ENCODE measurements at places on chromosomes 6 and 20.

- DNase-seq, result no peak
Observed at GRCh38 chr6:113185299-113185698, 671.8 kb upstream of the MARCKS start.

DNA sequence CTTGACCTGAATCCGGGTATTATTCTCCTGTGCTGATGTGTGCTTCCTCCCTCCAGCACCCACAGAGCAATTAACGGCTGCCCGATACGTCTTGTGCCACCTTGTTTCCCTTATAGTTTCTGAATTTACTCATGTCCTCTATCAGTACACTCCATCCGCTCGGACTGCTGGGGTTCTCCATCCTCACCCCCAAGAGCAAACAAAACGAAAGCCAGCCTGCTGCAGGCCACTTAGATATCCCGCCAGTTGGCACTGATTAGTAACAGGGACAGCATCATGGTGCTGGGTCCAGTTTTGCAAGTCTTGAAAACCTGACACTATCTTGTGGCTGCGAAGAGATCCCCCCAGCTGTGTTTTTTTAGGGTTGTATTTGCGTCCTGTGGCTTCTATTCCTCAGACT lies 71.8 kb downstream of the SSR1 start:
- DNase-seq, result no peak

GRCh38 chr6:81694855-81695254 lies 57.6 kb downstream of the TENT5A start:
- DNase-seq, result no peak

- no peak for DNase-seq
Observed at GRCh38 chr6:161417717-161418462, 144.0 kb upstream of the AGPAT4 start.

DNA sequence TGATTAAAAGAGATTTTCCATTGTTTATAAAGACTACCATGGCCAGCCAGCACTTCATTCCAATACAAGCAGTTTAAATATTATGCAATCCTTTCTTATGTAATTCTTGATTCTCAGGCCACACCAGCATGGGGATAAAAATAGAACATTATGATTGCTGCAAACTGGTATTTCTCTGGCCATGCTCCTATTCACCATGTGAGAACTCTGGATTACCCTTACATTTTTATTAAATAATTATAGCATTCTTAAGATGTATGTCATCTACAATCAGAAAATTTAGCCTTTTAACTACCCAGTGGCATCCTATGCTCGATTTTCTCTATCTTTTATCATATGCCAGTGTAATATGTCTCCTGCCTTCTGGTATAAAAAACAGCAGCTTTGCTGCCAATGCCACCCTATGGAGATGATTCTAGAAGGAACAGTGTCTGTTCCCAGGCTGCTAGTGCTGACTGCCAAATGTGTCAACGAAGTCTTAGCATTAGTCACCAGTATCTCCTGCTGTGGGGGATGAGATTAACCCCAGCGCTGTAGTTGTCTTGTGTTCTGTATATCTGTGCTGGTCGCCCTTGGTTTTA lies 501.4 kb downstream of the BCKDHB start:
- no peak for DNase-seq

GRCh38 chr6:156957931-156958547 lies 180.9 kb downstream of the ARID1B start:
- no peak for DNase-seq

DNA sequence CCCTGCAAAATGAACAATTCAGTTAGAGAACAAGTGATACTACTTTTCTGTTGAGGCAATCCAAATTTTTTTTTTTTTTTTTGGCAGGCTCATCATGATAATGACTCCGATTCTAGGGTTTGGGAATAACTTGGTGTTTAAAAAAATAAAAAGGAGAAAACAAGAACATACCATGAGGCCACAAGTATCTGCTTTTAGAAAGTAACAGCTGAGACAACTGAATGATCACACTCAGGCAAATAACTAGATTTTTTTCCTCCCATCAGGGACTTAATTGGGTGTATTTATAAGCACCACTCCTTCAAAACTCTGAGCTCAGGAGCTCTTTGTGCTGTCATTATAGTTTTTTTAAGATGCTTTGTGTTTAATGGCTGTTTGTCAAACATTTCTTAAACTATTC lies 29.6 kb downstream of the PAK5 start:
- DNase-seq, result no peak

DNA sequence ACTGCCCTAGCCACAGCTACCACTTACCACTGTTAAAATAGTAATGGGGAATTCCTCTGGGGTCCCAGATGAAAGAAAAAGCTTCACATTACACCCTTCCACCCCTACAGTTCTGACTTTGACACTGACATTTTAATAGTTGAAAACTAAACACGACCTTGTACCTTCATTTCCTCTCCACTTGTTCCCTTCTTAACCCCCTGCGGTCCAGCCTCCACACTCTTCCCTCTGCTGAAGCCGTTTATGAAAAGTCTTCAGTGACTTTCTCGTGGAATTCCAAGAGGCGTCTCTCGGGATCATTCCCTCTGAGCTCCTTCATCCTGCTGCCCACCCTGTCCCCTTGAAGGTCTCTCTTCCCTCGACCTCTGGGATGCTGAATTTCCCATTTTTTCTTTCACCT lies 36.6 kb upstream of the TIAM2 start:
- DNase-seq, result no peak

DNA sequence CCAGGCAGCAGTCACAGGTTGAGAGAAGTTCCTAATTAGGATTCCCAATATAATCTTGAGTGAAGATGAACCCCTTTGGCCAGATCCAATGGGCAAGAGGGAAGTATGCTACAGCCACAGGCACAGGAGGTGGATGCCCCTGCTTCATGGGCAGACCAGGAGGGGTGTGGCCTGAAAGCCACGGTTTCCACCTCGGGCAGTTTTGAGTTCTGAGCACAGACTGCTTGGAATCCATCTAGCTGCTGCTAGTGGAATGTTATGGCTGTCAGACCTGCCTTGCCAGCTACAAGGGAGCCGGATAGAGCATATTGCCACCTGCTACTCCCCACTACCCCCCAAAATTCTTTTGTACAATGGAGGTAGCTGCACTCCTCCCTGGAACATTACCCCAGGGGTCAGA lies 672.9 kb downstream of the HACE1 start:
- DNase-seq, result no peak

DNA sequence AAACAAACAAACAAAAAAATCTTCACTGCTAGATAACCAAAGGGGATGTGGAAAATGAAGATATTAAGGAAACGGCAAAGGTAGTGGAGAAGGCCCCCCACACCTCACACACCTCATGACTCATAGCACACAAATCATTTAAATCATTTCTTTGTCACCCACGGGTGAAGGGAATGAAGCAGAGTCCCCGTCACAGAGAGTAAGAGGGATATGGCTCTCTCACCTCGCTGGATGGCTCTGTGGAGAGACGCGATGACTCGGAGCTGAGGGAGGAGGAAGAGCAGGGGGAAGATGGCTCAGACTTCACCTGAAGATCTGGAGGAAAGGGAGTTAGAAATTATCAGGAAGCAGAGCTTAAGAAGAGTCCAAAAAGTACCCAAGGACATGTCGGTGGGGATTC lies 1.2 kb downstream of the ATF6B start:
- no peak for DNase-seq

GRCh38 chr6:55176958-55177357 lies 2.6 kb downstream of the HCRTR2 start:
- no peak for DNase-seq

DNA sequence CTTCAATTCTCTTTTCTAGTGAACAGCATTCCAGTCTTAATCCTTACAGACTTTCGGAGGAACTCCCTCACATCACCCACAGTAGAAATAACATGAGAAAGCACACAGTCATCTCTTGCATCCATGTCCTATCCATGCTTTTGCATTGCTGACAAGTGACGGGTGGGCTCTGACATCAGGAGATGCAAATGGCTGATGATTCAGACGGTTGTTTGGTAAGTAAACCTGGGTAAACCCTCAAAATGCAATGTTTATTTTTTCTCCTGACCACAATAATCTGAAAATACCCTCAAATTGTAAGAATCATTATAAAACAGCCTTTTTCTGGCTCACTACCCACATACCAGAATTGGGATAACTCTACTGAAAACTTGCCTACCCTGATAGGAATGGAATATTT lies 792.0 kb downstream of the MAFB start:
- DNase-seq, result no peak

DNA sequence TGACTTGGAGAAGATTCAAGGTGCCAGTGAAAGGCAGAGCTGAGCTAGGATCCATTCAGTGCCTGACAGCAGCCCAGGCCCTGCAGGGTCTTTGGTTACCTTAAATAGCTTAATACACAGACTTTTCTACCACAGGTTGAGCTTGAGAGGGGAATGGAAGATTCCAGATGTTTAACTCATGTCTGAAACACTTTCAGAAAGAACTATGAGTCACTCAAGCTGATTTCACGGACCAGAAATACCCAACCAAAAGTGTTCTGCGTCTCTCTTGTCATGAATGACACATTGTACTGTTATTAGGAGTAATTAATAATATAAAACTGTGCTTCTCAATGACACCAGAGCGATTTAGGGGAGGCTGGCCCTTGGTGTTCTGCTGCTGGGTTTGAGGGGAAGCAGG lies 6.4 kb upstream of the PMEPA1 start:
- no peak for DNase-seq

DNA sequence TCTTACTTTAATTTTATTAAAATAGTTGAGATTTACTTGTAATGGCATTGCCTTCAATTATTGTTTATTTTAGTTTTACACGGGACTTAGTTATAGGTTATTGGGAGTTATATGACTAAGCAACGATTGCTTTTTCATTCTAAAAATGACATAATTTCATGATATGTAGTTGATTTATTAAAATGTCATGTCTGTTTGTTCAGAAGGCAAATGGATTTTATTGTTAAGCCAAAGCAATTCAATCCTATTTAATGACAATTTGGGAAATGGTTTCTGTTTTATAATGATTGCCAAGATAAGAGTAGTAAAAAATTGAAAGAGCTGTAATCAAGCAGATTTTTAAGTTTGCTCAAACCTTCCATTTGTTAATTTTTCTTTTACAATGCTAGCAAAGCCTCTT lies 74.7 kb downstream of the PHACTR2 start:
- no peak for DNase-seq

DNA sequence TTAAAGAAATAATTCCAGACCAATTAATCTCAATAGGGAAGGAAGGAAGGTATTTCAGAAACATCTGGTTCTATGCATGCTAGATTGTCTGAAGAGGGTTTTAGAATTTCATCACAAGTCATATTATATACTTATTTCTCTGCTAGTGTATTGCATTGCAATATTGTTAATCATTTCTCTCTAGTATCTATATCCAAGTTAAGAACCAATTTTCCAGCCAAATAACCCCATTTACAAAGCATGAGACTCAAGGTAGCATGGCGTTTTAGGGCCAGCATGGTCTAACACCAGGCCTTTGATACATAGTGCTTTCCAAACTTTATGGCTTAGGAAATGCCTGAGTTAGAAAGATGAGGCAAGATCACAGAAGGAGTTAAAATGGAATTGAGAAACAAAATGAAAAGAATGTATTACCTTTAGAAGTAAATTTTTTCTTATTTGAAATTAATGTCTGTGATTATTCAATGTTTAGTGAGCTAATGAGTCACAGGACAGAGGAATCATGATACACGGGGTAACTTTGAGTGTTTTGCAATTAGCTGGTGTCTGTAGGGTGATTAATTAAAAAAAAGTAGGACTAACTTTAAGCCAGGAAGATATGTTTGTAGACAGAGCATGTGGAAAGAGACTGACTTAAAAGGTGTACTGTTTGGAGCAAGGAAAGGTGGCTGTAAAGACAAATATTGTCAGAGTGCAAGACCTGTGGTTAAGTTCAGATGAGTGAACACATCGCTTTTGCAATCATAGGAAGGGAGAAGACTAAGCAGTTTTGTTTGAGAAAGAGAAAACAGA lies 1006.2 kb upstream of the CITED2 start:
- no peak for DNase-seq

- DNase-seq, result no peak
Observed at GRCh38 chr6:13485303-13485702, 2.1 kb downstream of the GFOD1 start.

DNA sequence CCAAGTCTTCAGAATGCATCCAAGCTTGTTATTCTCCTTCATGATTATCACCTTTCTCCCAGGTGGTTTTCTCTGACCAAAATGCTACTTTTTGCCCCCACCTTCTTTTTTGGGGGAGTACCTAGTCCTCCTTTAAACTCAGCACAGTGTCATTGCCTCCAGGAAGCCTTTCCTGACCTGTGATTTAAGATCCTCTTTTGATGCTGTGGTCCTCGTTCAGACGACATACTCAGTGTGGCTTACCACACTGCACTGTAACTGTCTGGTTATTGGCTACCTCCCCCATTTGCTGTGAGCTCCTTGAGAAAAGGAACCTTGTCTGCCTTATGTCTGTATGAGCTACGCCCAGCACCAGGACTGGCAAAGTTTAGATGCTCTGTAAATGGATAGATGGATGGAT lies 14.6 kb downstream of the SAYSD1 start:
- DNase-seq, result no peak

GRCh38 chr20:47694021-47694818 lies 91.1 kb downstream of the SULF2 start:
- no peak for DNase-seq

DNA sequence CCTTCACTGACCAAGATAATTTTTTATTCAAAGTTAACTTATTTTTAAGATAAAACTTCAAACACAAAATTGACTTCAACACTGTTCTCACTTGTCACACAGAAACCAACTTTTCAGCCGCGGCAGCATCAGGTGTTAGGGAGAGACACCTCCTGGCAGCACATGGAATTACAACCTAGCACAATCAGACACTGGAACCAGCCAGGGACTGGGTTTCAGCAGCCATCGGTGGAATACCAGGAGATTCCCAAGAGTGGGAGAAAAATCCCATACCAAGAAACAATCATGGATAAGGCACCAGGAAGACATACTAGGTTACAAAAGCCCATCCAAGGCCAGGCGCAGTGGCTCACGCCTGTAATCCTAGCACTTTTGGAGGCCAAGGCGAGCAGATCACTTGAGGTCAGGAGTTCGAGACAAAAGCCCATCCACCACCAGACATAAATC lies 70.0 kb downstream of the SNX5 start:
- DNase-seq, result peak; percentile 31

GRCh38 chr6:7402716-7403115 lies 13.1 kb downstream of the RIOK1 start:
- DNase-seq, result no peak

DNA sequence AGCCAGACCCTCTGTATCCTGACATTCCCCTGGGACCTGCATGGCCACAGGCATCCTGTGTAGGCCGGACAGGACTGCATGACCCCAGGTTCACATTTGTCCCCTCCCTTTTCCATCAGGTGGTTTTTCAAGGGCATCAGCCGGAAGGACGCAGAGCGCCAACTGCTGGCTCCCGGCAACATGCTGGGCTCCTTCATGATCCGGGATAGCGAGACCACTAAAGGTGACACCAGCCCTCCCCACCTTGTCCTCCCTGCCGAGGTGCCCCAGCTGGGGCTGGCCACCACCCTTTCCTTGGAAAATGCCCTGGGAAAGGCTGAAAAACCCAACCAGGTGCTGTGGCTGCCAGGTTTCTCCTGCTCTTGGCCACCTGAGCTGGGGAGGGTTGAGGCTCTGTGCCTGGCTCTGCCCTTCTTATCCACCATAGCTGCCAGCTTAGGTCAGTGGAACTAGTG lies 27.6 kb downstream of the HCK start:
- DNase-seq, result no peak

- DNase-seq, result no peak
Observed at GRCh38 chr6:82131441-82131840, 116.1 kb downstream of the IBTK start.

- no peak for DNase-seq
Observed at GRCh38 chr6:128511506-128511905, 8.9 kb downstream of the PTPRK start.

- no peak for DNase-seq
Observed at GRCh38 chr20:24199501-24199900, 210.9 kb upstream of the GGTLC1 start.
